ENCODE measurements at places on chromosomes 5 and 9.

GRCh38 chr5:143908959-143909358 is 97.0 kb downstream of the HMHB1 start:
- no peak for DNase-seq

GRCh38 chr5:138831703-138832102 is 43.4 kb downstream of the LRRTM2 start:
- DNase-seq = no peak

GRCh38 chr9:81694541-81694940 is 5.2 kb upstream of the TLE1 start:
- no peak for DNase-seq

DNA sequence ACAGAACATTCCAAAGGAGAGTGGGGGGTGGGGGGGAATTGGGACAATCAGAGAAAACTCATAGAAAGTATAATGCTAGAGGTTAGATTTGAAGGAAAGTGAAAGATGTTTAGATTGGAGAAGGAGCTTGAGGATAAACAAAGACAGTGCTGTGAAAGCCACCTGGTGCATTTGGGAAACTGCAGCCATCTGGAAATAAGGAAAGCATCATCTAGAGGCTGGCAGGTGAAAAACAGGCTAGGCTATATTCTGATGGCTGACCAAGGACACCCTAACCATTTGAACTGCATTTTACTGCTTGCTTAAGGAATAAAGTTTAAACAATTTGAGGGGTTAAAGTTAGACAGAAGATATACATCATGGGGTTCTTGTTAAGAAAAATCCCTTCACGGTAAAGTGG is 296.4 kb downstream of the CETN3 start:
- DNase-seq = no peak

DNA sequence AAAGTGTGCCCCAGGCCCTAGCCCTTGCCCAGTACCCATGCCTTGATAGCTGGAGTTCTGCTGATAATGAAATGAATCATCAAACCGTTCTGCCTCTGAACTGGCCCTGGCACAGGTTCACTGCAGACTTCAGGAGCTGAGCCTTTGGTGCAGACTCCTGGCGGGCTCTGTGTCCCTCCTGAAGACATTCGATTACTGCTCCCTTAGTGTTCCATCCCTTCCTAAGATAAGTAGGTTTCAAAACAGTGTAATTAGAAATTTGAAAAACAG is 97.2 kb downstream of the MVB12B start:
- no peak for DNase-seq

DNA sequence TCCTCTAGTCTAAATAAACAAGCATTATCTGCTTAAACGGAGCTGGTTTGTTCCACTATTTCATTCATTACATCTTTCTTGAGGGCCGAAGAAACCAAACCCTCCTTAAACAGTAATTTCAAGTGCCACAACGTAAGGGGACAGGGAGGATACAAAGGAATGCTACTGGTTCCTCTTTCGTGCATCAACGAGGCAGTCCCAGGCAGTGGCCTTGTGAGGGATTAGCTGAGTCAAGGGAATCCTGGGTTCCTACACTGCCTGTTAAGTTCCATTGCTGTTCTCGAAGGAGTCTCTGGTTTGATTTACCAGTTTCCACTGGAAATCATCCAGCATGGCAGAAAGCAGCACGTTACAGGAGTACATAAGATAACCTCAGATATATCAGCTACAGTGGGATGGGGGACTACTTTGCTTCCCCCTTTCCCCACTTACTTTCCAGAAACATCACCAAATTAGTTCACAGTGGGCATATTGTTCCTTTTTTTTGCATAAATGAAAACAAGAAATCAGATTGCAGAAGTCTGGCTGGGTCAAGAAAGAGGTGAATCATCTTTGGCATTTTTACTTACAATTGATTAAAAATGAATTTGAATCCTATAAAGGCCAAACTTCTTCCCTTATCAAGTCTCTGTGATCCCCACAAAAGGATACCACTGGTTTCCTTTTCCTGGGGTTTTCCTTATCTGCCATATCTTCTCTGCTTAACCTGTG is 2.5 kb upstream of the RANBP3L start:
- no peak for DNase-seq

- DNase-seq = peak; percentile 85
Observed at GRCh38 chr9:99266255-99267023, 44.4 kb downstream of the SEC61B start.

DNA sequence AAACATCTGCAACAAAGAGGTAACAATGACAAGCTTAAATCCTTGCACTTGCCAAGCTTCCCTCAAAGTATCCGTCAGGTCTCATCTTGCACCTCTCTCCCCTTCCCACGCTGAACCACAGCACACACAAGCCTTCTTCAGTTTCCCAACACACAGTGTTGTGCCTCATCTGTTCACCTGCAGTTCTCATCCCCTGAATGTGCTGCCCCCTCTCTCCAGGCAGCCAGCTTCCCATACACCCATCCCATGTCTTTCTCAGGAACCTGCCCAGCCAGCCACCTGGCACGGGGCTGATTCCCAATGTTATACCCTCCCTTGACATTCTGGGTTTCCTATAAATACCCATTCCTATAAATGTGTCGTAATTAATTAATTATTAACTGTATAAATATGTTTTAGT is 314.8 kb downstream of the PRELID2 start:
- DNase-seq = no peak

GRCh38 chr5:143311955-143312354 is 91.5 kb downstream of the NR3C1 start:
- no peak for DNase-seq

DNA sequence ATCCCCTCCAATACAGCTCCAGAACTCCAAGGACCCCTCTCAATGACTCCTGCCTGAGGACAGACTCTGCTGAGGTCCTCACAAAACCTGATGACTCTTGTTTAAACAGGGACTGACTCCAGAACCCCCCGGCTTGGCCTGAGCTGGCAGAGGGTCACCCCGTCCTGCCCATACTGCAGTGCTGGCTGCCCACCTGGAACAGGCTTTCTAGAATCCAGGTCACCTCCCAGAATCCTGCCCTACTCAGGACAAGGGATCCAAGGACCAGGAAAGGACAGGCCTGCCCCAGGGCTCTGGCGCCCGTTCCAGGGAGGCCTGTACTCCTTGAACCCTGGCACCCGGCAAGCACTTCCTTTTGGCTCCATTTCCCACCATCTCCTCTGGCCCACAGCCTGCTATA is 22.2 kb downstream of the RALGDS start:
- DNase-seq = no peak

DNA sequence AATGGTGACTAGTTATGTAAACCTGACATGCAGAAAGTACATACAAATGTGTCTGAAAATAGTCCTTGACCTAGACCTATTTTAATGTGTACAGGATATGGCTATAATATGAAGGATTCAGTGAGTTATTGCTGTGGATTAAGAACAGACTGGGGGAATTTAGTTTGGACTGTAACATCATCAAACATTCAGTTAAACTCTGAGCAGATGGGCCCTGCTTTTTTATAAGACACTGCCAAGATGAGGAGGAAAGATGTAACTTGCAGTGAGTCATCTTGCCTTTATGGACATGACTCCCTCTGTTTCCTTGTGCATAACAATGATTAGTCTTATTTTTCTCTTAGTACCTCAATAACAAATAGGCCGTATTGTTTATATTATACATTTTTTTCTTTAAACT is 12.2 kb downstream of the PPP3R2 start:
- DNase-seq = no peak

- DNase-seq = peak; percentile 42
Observed at GRCh38 chr9:96020792-96021550, 145.5 kb downstream of the ERCC6L2 start.

DNA sequence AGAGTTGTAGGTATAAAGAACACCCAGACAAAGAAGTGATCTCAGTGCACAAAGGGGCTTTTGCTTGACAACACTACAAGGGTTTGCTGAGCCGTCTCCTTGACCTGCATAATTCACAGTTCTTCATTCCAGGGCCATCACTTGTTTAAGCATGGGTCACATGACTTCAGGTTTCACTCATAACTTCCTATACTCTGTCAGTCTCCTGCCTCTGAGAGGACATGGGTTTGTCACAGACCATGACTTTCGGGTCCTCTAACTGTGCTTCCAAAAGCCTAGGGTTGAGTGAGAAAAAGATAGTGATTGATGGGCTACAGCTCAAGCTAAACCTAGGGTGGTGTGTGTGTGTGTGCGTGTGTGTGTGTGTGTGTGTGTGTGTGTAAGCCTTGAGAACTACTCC is 166.4 kb downstream of the CDH6 start:
- no peak for DNase-seq

- no peak for DNase-seq
Observed at GRCh38 chr9:89478821-89479668, 18.9 kb downstream of the SEMA4D start.

DNA sequence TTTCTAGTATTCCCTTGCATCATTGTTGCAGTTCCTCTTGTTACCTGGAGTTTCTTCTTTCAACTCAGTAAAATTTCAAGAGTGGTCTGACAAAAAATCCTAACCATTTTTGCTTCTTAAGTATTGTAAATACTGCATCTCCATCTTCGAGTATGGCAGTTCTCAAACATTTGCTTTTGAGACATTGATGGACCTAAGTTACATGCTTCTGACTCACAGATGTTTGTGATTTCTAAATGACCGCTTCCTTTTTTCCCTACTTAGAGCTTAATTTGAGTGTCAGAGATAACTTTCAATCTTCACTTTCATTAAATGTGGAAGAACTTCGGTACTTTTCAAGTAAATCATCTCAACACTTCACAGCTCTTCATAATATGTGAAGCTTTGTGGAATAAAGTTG is 4.2 kb downstream of the UHRF2 start:
- no peak for DNase-seq

GRCh38 chr9:96486386-96487028 is 36.5 kb downstream of the HABP4 start:
- DNase-seq = peak; percentile 46

- no peak for DNase-seq
Observed at GRCh38 chr9:125587819-125588460, 119.1 kb downstream of the MAPKAP1 start.

DNA sequence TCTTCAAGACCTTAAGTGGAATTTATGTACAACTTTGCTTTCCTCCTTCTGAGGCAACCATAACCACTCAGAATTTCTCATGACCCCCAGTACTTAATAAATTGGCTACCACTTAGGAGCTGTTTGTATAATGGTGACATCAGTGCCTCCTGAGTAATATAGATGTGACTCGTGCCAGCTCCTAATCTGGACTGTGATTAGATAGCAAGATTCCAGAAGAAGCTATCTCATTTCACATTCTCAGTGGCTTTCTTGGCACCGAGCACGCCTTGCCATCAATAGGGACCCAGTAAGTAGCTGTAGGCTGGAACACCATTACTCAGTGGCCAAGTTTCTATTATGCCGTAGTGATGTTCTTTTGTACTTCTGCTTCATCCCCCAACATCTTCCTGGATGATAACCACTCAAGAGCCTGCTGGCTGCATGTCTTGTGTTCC is 228.8 kb downstream of the CD180 start:
- DNase-seq = no peak

DNA sequence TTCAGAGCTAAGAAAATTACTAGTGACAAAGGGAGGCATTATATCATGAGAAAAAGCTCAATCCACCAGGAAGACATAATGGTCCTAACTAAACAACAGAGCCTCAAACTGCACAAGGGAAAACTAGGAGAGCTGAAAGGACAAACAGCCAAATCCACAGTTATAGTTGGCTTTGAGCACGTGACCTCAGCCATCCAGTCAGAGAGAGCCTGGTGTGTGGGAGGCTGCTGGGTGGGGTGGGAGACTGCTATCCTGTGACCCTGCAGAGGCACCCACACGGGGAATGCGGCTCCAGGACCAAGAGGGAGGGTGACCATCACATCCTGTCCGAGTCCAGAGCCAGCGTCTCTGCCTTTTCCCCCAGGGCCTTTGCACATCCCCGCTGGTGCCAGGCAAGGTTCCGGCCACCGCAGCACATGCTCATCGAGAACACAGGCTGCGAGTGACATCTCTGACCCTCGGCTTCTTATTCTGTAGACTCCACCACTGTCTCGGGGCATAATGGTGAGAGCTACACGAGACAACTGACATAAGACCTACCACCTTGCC is 145.1 kb downstream of the PHF2 start:
- DNase-seq = no peak

DNA sequence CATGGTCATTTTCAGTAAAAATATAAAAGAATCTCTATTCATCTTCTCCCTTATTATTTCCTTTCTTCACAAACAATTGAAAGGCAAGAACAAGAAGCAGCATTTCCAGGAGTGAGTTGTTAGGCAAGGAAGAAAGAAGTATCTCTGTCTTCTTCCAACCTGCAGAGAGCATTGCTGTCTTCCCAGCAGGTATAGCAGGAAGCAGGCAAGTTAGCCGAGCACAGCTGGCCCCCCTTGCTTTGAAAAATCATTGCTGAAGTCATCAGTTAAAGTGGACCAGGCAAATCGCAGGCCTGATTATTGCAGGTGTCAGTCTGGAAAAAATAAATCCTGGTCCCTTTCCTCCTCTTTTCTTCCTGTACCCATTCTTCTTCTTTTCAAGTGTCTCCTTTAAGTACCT is 353.1 kb upstream of the BRINP1 start:
- no peak for DNase-seq

DNA sequence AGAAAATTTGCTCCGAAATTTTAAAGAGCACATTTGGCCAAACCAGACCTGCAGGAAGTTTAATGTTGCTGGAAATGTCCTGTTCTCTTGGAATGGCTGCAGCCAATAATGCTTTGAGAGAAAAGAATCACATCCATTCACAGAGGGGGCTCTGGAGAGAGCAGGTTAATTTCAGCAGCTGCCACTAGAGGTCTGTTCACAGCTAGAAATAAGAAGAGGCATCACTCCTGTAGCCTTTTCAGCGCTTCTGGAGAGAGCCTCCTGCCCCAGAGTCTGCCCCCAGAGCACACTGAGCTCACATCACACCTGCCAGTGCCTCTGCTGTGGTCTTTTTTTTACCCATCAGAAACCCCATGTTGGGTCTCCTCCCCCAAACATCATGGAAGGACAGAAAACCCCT is 124.8 kb upstream of the RAD23B start:
- no peak for DNase-seq

DNA sequence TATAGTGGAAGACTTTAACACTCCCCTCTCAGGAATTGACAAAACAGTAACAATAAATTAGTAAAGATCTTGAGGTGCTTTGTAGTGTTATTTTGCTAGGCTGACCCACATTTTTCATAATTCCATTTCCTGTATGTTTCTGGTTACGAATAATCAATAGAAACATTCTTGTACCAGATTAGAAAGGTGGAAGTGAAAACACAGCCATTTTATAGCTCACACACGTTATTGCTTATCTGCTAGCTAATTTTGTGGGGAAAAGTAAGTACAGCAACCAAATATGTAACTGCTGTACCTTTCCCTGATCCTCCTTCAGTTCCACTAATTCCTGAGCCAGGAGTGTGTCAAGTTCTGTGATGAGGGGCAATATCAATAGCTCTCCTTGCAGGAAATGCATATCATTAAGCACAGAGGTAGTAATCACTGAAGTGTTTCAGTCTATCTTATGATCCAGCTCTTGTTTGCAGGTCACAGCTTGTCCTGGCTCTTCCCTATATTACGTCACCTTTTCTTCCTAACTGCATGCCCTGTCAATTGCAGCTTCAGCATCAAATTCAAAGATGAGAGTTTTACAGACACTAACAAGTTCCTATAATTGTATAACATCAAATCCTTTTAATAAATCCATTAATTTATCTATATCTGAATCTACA is 59.4 kb downstream of the MINAR2 start:
- DNase-seq = no peak

- no peak for DNase-seq
Observed at GRCh38 chr5:72376381-72376780, 56.2 kb downstream of the PTCD2 start.
